ENCODE measurements at places on chromosomes 3 and 15. TPM values are rescaled to one million over a fixed set of nuclear protein-coding genes. Genes with fewer than 3 reads are reported as not detected.

The GOLGA8Q gene
- 8.7 TPM for total RNA-seq

- peak; percentile 33 for DNase-seq
Measured at GRCh38 chr15:58864602-58865424, 68.7 kb downstream of the SLTM start.

DNA sequence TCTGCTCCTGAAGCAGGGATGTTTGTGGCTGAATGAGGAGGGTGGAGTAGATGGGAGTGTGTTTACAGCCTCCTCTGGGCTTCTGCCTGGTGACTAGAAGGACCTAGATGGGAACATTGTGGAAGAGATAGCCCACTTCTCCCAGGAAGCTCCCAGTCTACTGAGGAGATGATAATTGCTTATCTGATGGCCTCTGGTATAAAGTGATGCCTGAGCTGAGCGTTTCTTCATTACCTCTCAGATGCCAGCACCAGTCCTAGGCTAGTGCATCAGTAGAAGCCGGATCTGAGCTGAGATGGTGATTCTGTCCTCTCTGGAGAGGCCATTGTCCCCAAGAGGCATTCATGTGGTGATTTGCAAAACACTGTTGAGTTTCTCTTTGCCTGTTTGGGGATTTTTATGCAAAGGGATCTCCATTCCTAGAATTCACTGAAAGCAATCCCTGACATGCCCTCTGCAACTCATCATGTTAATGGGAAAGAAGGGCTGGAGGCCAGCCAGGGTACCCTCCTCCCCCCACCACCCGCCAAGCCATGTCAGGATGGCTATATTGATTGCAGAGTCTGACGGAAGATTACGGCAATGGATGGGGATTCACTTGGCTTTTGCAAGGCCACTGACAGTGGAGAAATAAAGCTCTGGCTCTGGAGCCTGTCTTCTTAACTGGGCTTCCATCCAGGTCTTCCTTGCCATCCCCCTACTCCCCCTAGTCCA lies 166.4 kb upstream of the ROPN1 start:
- peak; percentile 56 for DNase-seq

DNA sequence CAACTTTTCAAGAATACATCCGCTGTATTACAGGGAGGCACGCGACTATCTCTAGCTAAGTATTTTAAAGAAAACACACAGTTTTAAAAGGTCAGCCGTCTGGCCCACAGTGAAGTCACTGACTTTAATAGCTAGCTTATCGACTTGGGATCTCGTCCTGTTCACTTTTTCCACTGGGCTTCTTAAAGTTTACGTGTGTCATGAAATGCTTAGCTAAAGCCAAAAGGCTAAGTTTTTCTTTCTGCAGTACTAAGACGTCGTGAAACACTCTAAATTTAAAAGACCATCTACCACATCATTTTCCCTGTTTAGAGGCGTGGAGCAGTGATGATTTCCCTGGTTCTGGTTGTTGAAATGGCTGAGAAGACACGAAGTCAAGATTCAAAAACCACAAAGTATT lies 27.1 kb downstream of the LRIG1 start:
- DNase-seq = no peak

- no peak for DNase-seq
Measured at GRCh38 chr3:113423699-113424098, 17.6 kb downstream of the CFAP44 start.

- no peak for DNase-seq
Measured at GRCh38 chr3:69232482-69232881, 110.1 kb upstream of the LMOD3 start.
